Fibroblast of the aortic adventitia (primary cell): ENCODE measurements at places on chromosomes 7 and 10.

GRCh38 chr10:28600056-28600455 lies 67.1 kb downstream of the WAC start:
- no peak for DNase-seq

GRCh38 chr7:64651632-64652165 lies 14.2 kb upstream of the ZNF107 start:
- DNase-seq = no peak

GRCh38 chr10:63798599-63799498 lies 277.6 kb downstream of the REEP3 start:
- peak; percentile 93 for DNase-seq

DNA sequence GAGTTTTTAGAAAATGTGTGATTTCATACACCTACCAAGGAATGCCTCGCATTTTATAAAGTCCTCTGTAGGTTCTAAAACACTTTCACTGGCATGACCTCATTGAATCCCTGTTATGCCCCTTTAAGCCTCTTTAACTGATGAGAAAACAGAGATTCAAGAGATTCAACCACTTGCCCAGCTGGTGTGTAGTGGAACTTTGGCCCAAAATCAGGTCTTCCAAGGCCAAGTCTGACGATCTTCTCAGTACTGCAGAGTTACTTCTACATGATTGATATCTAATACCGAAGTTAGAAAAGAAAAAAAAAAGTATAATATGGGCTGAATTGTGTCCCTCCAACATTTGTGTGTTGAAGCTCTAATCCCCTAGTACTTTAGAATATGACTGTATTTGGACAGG lies 202.0 kb downstream of the WDR11 start:
- DNase-seq = no peak

DNA sequence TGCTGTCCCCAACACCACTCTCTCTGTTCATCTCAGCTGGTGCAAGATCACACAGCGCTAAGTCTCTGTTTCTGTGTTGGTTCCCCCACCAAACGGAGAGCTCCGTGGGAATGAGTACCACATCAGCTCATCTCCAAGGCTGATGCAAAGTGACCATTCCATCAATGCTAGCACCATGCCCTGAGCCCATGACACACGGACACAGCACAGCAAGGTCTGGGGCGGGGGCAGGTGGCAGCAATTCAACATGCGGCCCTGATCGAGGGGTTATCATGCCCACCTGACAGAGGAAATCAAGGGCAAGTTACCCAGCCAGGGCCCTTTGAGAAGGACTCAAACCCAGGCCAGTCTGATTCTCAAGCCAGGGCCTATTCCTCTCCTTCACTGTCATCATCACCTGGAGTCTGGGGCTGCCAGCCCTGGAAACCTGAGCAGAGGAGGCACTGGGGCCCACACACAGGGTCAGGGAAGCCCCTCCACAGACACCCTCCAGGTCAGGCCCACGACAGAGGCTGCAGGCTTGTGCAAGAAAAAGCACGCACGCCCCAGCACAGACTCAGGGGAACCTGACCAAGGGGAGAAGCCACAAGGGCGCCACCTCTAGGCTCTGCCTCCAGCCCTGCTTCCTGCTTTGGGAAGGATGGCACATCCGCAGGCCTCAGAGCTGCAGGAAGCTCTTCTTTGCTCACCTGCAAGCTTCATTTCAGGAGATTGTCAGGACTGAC lies 74.8 kb downstream of the GRID1 start:
- no peak for DNase-seq

DNA sequence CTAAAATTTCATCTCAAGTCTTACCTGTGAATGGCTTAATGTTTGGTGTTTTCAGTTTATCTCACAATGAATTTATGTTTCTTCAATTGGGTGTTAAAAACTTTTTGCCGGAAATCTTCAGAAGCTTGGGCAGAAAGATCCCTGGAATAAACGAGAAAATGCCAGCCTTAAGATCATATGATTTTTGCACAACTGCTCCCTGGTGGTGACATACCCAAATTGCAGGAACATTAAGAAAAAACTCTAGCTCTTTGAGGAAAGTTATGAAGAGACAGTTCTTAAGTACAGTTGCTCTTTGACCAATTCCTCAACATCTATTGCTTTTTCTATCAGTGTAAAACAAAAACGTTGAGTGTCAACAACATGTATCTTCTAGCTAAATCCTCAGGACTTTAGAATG lies 48.2 kb upstream of the CREB5 start:
- no peak for DNase-seq

DNA sequence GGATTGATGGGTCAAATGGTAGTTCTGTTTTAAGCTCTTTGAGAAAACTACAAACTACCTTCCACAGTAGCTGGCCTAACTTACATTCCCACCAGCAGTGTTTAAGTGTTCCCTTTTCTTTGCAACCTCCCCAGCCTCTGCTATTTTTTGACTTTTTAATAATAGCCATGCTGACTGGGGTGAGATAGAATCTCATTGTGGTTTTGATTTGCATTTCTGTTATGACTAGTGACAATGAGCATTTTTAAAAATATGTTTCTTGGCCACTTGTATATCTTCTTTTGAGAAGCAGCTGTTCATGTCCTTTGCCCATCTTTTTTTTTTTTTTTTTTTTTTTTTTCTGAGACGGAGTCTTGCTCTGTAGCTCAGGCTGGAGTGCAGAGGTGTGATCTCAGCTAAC lies 155.2 kb upstream of the BMPER start:
- DNase-seq = peak; percentile 57

GRCh38 chr10:86064219-86064618 lies 302.4 kb downstream of the GRID1 start:
- no peak for DNase-seq

- no peak for DNase-seq
These were observed 15.1 kb upstream of the LIPM start for GRCh38 chr10:88787463-88787862.
